ENCODE measurements at places on chromosomes 3 and 15.

DNA sequence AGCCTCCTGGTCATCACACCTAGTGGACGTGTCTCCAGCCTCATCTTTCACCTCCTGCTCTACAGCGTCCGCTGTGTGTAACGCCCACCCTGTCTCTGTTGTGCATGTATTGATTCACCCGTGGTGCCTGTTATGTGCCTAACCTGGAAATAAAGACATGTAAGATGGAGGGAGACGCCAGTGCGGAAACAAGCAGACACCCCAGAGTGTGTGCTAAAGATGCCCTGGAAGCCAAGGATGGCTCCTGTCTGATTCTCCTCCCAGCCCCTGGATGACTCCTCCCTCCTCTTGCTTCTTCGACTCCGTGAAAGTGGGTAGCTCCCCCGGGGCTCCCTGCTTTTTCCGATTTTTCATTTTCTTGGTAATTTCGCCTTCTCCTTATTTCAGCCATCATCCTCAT, 241.8 kb downstream of the ADAMTS17 start:
- no peak for DNase-seq

DNA sequence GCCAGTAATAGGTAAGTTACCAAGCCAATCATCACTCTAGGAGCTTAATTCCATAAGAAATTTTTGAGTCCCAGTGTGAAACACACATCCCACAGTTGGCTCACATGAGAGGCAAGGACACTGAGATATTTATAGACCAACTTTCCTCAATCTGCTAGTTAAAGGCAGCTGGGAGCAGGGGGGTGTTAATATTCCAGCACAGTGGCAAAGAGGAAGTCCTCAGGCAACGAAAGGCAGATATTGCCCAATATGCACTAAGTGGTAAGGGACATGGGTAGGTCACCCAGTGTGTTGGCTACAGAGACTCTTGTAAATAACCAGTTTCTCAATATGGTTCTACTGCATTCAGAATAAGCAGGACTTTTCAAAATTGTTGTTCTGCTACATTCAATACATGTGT, 61.0 kb downstream of the TOP2B start:
- DNase-seq, result no peak

DNA sequence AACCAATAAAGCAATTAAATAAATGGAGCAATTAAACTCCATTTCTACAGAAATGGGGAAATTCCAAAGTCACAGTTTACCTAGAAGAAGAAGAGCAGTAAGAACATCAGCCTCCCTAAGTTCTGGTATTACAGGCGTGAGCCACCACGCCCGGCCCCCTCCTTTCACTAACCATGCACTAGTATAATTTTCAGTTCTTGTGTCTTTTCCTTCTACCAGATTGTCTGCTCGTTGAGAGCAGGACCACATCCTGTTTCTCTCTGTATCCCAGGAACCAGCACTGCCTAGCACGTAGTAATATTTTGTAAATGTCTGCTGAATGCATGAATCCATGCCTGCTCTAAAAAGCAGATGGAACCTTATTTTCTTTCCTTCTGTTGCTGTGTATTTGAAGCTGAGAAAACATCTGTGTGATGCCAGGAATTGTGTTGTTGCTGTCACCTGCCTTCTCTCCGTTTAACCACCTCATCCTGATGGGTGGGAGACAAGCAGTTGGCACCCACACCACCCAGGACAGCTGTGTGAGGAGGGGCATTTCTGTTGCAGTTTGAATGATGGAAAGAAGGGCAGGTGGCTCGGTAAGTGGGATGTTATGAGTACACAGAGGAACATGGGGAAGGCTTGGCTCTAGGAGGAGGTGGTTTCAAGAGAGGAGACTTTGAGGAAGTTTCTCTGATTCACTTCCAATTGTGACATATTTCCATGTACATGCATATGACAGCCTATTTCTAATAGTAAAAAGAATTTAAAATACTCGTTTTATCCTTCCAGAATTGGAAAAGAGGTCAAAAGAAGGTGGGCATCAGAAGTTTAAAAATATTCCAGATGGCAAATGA, 30.1 kb downstream of the PXYLP1 start:
- DNase-seq, result no peak

GRCh38 chr3:101623656-101624055, 49.7 kb downstream of the PCNP start:
- no peak for DNase-seq

DNA sequence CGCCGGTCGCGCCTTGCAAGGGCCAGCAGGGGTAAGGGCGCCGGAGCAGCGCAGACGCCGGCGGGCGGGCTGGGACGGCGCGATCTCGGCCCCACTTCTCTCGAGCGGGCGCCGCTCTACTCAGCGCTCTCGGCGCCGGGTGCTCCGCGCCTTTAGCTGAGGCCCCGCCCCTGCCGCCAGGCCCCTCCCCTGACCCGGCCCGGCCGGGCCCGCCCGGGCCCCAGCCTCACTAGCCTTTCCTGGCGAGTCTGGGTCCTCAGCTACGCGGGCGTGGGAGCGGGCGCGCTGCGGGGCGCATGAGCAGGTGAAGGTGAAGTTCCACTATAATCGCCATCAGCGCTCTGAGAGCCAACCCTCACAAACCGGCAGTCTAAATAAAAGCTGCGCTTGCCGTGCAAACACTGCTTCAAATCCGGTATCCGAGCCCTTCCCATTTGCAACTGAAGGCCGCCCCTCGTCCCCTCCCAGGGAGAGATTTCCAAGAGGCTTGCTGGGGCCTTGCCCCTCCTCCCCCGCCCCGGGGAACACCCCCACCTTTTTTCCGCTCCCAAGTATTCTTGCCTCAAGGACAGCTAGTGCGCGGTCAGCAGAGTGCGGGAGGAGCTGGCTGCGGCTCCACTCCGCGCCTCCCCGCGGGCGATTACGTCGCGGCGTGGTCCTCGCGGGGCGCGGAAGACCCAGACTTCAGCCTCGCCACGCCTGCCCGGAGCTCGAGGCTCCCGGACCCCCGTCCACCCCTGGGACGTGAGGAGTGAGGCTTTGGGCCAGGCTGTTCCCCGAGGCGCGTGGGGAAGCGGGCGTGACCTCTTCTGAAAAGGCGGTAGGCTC, at the start of gene RPP25:
TSS of gene RPP25 (minus strand) at position 125 of the 828 bp plus-strand sequence. CDS start 189 bp downstream, outside the sequence.
- no peak for DNase-seq

DNA sequence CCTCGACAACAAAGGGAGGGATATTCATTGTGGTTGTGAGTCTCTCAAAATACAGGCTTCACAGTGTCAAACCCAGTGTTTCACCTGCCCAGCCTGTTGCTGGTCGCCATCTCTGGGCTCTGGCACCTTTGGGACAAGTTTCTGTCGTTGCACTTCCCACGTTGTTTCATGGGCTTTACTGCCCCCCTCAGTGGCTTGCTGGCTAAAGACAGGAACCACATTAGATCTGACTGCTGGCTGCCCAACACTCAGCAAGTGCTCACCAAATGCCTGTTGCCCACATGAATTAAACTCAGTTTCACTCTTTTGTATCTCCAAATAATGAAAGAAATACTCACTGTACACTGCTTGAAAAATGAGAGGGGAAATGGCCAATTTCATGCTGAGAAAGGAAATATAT, 27.6 kb downstream of the FOXL2 start:
- DNase-seq, result no peak

Data from NCI-H446 treated with DMSO at 0.1 percent for 48 hours (cell line).